Stimulated activated naive CD8-positive, alpha-beta T cell treated with anti-CD3 and anti-CD28 coated beads, Interleukin-15, Interleukin-2, amounts not matched to agents 100 U/mL and 50 U/mL, for 24 hours (primary cell): ENCODE measurements at places on chromosomes 6 and 20.

GRCh38 chr20:13857304-13857703, 72.5 kb downstream of the NDUFAF5 start:
- no peak for DNase-seq

GRCh38 chr6:70706491-70707123, 38.9 kb downstream of the SMAP1 start:
- no peak for DNase-seq

- no peak for DNase-seq
Observed at GRCh38 chr20:23826541-23827021, at the start of gene CST2. Gene CST2 (minus strand): TSS chr20:23826729. CDS start chr20:23826660, 69 bp downstream.

GRCh38 chr6:106113256-106113959, 27.3 kb downstream of the PRDM1 start:
- DNase-seq: no peak

- no peak for DNase-seq
Observed at GRCh38 chr6:115078555-115078954, 735.7 kb upstream of the HS3ST5 start.

- no peak for DNase-seq
Observed at GRCh38 chr20:61611401-61612180, 359.5 kb downstream of the CDH4 start.

DNA sequence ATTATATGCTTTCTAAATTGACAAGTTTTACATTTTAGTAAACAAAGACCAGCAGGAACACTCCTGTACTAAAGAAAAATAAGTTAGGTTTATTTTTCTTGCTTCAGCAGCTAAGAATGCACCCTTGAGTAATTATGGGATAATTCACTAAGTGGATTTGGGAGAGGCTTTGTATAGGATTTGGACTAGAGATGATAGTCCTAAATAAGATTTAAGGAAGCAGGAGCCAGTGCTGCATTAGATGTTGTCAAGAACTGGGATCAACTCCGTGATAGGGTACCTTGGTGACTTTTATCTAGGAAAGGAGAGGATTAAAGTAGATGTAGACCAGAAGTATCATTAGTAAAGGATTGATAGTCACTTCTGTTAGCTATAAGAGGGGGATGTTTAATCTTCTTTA, 4.1 kb upstream of the C6orf141 start:
- no peak for DNase-seq

GRCh38 chr6:15555101-15556038, 107.5 kb downstream of the DTNBP1 start:
- DNase-seq: no peak

DNA sequence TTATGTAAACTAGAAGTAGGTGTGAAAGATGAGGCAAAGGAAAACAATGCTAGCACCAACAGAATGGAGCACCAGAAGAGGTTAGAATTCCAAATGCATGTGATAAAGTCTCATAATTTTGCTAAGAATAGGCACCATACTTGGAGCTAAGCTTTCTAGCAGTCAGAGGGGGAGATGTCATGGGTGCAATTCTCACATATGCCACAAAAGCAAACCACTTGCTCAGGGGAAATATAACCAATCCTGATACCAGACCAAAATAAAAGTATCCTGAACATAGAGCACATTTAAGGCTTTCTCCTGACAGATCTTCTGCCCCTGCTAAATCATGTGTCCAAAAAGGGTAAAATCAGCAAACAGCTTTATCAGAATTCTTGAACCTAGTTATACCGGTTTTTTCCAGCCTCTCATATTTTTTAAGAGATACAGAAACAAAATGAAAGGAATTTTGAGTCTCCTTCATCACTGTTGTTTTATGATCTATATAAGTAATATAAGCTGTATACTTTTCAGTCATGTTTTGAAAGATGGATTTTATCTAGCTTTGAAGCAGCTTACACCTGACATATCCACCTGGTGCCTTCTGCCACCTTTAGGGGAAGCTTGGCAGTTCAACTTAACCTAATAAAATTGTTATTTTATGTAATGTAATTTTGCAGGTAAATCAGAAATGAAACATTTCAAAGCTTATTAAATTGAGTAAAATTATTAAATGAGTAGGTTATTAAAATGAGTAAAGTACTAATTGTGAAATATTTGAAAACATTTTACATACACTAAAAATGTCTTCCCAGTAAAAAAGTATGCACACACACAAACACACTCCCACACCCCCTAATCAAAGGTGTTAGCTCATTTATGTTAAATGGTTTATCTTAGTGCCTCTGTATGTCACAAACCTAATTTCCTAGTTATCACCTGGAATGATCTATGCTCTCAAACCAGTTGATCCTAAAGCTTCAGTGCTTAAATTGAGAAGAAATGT, 2.8 kb downstream of the SPO11 start:
- DNase-seq: no peak

GRCh38 chr20:9148291-9148690, 79.4 kb downstream of the PLCB4 start:
- no peak for DNase-seq

GRCh38 chr20:25484911-25485511, 77.5 kb downstream of the GINS1 start:
- no peak for DNase-seq

DNA sequence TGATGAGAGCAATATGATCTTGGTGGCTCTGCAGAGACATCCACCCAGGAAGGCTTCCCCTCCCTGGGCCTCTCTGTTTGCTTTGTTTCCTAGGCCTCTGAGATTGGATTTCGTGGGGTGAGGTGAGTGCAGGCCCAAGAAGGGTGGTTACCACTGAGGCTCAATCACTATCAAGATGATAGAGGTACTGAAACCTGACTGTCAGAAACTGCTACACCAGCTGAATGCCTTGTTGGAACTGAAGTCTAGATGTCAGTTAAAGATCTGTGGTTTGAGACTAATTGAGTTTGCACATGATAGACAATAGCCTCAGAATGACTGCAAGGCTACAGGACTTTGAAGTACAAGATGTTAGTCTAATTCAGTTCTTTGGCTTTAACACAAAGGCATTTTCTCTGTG, 15.2 kb downstream of the VNN1 start:
- no peak for DNase-seq

GRCh38 chr6:138429761-138430160, 25.7 kb downstream of the HEBP2 start:
- DNase-seq: no peak

- DNase-seq: no peak
Observed at GRCh38 chr6:154412106-154412820, 55.7 kb upstream of the IPCEF1 start.

DNA sequence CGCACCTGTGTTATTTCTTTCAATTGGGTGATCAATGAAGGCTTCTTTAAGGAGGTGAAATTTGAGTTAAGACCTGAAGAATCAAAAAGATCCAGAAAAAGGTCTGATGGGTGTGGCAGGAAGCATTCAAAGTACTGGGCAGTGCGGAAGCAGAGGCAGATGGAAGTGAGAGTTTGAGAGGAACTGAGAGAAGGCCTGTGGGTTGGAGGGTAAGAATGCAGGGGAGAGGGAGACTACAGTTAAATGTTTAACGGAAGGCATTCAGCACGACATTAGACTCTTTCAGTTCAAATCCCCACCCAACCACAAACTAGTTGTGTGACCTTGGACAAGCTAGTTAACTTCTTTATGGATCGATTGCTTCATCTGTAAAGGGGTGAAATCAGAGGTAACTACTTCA, 50.5 kb upstream of the GCM1 start:
- DNase-seq: no peak
